ENCODE measurements at places on chromosomes 16 and 17. TPM values are rescaled to one million over a fixed set of nuclear protein-coding genes. Genes with fewer than 3 reads are reported as not detected.

Gene HOXB8
- not detected for polyA plus RNA-seq

Gene LYRM1
- polyA plus RNA-seq = 33.3 TPM

Gene FSCN2
- polyA plus RNA-seq = not detected

Gene FBXW10
- polyA plus RNA-seq = not detected

DNA sequence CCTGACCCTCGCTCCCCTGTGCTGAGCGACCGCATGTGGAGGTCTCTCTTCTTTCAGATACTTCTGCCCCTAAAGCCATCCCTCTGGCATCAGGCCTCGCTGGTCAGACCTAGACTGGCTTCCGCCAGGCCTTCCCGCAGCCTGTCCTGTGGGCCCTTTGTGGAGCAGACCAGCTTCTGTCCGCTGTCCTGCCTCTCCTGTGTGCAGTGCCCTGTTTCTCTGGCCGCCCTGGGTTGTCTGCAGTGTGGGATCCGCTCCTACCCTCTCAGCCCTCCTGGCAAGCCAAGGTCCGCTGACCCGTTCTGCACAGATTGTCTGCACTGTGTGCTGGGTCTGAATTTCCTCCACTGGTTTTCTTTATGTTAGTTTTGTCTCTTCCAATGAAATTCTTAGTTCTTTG, 21.5 kb upstream of the MC1R start:
- no peak overlapping the region for H3K4me3 ChIP-seq
- H3K4me1 ChIP-seq = no peaks in the 10 kb centered on the region
- H3K36me3 ChIP-seq = peaks cover 19% of the 10 kb centered on the region

DNA sequence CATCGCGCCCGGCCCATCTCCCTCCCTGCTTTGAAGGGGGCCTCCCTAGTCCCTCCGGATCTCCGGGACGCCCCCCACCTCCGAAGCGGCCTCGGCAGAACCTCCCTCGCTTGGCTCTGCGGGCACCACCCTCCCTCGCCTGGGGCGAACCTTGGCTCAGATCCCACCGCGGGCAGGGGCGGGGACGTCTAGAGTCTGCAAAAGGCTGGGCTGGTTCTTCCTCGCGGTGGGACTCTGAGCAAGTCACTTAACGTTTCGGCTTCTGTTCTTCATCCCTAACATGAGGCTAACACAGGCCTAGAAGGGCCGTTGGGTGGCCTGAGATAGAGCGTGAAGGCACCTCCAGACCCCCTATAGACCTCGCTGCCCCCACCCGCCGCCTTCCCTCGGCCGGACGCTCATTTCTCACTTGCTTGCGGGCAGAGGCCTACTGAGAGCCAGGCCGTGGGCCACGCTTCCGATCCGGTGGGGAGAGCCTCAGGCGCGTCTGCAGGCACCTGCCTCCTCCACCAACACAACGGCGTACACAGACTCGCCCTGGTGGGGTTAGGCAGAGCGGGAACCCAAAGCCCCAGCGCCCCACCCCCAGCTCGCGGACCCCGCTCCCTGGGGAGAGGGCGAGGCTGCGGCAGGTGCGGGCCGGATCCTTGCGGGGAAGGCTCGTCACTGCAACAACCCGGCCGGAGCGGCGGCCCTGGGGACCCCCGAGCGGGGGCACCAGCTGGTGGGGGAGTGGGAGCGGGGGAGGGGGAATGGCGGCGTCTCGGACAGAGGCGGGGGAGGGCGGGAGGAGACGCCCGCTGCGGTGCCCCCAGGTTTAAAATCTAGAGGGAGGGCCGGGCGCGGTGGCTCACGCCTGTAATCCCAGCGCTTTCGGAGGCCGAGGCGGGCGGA, 5.4 kb downstream of the MYO1C start:
- DNase-seq = peak; percentile 56
- peak overlapping the region; percentile 47 for H3K4me3 ChIP-seq
- H3K27ac ChIP-seq = peak overlapping the region; percentile 78
- H3K36me3 ChIP-seq = no peaks in the 10 kb centered on the region

DNA sequence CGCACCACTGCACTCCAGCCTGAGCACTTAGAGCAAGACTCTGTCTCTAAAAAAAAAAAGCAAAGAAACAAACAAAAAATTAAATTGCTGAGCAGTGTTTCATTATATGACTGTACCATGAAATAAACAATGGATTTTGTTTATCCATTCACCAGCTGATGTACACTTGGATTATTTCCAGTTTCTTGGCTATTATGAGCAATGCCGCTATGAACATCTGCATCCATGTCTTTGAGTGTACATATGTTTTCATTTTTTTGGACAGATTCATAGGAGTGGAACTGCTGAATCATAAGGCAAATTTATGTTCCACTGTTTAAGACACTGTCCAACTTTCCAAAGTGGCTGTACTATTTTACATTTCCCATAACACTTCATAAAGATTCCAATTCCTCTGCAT, 8.0 kb downstream of the RNF157 start:
- H3K27me3 ChIP-seq = no peaks in the 10 kb centered on the region
- H3K36me3 ChIP-seq = peaks cover 5% of the 10 kb centered on the region
- H3K4me3 ChIP-seq = no peak overlapping the region
- H3K27ac ChIP-seq = no peak overlapping the region

- H3K27me3 ChIP-seq = no peaks in the 10 kb centered on the region
- no peak for DNase-seq
- no peaks in the 10 kb centered on the region for H3K4me1 ChIP-seq
- no peak overlapping the region for H3K4me3 ChIP-seq
- no peak overlapping the region for H3K27ac ChIP-seq
- H3K36me3 ChIP-seq = no peaks in the 10 kb centered on the region
Observed at GRCh38 chr16:65543781-65544740, 422.2 kb upstream of the CDH11 start.

GRCh38 chr17:59832883-59833379, 59.8 kb downstream of the TUBD1 start:
- no peaks in the 10 kb centered on the region for H3K27me3 ChIP-seq
- peaks cover 12% of the 10 kb centered on the region for H3K4me1 ChIP-seq
- no peak overlapping the region for H3K4me3 ChIP-seq

GRCh38 chr16:85188822-85189672, 76.8 kb upstream of the CIBAR2 start:
- H3K27me3 ChIP-seq = no peaks in the 10 kb centered on the region
- H3K36me3 ChIP-seq = no peaks in the 10 kb centered on the region
- no peak overlapping the region for H3K27ac ChIP-seq
- no peak for DNase-seq

DNA sequence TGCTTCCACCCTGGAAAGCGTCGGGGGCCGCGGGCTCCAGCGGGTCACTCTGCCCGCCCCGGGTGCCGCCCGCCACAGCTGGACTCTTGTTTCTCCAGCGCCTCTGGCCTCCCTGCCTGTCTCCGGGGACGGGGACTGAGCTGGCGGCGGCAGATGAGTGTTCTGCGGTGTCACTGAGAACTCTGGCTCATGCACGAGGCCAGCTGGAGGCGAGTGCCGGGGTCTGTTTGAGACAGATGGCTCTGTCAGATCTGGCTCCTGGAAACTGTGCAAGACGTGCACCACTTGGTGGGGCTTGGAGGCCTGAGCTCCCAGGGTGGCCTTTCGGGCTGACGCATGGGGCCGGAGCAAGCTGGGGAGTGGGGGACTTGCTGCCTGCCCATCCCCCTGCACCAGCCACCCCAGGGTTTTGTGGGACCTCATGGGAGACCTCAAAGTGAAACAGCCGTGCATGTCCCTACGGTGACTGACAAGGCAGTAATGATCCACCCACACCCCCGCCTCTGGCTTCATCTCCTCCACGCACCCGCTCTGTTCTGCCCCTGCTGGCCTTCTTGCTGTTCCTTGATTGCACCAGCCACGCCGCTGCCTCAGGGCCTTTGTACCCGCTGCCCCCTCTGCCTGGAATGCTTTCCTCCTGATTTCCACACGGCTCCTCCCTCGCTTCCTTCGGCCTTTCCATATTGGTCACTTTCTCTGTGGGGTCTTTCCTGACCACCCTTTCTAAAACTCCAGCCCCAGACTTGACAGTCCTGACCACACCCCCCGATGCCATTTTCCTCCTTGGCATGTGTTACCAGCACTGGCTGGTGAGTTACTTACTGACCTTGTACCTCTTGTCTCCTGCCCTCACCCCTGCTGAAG, 174.9 kb upstream of the CIBAR2 start:
- no peaks in the 10 kb centered on the region for H3K4me1 ChIP-seq
- no peaks in the 10 kb centered on the region for H3K36me3 ChIP-seq
- no peak overlapping the region for H3K27ac ChIP-seq
- no peak overlapping the region for H3K4me3 ChIP-seq
- no peak for DNase-seq
- no peaks in the 10 kb centered on the region for H3K27me3 ChIP-seq

- H3K27me3 ChIP-seq = no peaks in the 10 kb centered on the region
- peaks cover 48% of the 10 kb centered on the region for H3K36me3 ChIP-seq
- H3K4me1 ChIP-seq = peaks cover 58% of the 10 kb centered on the region
- peak overlapping the region; percentile 49 for H3K27ac ChIP-seq
- no peak for DNase-seq
Observed at GRCh38 chr17:74760404-74761105, 12.1 kb downstream of the NHERF1 start.

DNA sequence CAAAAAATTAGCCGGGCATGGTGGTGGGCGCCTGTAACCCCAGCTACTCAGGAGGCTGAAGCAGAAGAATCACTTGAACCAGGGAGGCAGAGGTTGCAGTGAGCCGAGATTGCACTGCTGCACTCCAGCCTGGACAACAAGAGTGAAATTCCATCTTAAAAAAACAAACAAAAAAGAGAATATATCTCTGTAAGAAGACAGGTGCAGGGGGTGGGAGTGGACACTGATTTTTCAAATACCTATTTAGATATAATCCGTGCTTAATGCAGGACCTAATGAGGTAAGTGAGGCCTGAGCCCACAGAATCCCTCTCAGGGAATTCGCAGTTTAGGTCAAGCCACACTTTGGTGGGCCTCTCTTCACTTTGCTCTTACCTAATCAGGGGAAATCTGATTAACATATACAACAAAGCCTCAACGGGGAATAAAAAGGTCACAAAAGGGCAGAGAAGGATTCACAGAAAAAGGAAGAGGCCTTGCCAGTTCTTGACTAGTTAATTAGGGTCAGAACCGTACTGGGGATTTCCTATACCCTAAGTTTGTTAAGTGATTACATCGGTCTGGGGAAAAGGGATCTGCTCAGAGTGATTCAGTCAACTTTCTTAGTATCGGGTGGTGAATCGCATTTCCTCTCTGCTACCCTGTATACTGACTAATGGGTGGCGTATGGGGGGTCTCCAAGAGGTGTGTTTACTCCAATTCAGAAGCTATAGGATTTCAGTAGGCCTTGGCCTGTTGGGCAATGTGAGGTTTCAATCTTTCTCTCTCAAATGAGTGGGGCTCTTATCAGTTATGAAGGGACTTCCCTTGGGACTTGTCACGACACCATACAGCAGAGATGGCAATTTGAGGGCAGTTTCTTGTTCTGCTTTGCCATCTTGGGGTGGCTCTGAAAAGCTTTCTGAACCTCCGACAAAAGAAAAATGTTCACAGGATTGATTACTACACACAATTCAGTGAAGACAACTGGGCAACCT, 1.9 kb upstream of the NFAT5 start:
- peak overlapping the region; percentile 43 for H3K4me3 ChIP-seq
- H3K36me3 ChIP-seq = peaks cover 4% of the 10 kb centered on the region
- H3K4me1 ChIP-seq = peaks cover 26% of the 10 kb centered on the region
- H3K27ac ChIP-seq = peak overlapping the region; percentile 97
- DNase-seq = peak; percentile 46

DNA sequence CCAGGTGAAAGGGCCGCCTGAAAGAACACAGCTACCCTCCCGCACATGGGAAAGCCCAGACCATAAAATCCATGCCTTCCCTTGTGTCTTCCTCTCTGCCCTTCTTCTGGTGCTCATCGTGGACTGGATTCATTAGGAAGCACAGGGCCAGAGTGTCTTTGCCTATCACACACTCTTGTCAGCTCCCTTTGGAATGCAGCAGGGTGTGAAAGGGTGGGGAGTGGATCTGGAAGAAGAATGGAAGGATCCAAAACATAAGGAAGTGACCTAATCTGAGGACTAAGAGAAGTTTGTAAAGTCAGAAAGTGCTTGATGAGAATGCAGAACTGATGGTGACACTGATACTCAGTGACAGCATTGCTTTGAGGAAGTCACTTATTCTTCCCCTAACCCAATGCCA, 1147.3 kb upstream of the GOT2 start:
- H3K4me3 ChIP-seq = no peak overlapping the region
- H3K36me3 ChIP-seq = no peaks in the 10 kb centered on the region
- no peaks in the 10 kb centered on the region for H3K27me3 ChIP-seq
- H3K27ac ChIP-seq = no peak overlapping the region
- H3K4me1 ChIP-seq = no peaks in the 10 kb centered on the region

- no peaks in the 10 kb centered on the region for H3K4me1 ChIP-seq
- H3K36me3 ChIP-seq = no peaks in the 10 kb centered on the region
- no peaks in the 10 kb centered on the region for H3K27me3 ChIP-seq
- H3K27ac ChIP-seq = no peak overlapping the region
- no peak for DNase-seq
Observed at GRCh38 chr17:354651-355556, 2.3 kb upstream of the RPH3AL start.

DNA sequence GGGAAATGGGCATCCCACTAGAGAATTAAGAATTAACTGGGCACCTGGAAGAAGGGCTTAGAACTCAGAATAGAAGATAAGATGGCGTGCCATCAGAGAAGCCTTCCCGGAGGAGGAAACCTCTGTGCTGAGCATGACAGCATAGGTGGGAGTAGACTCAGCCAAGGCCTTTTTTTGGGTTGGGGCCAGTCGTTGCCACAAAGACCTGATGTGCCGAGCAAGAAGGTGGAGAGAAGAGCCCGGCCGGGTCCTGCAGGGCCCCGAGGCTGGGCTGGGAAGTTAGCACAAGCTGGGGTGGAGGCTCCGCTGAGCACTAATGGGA, 1.1 kb upstream of the RAB11FIP4 start:
- no peaks in the 10 kb centered on the region for H3K36me3 ChIP-seq
- no peak overlapping the region for H3K27ac ChIP-seq
- no peaks in the 10 kb centered on the region for H3K27me3 ChIP-seq
- no peak overlapping the region for H3K4me3 ChIP-seq

- peak overlapping the region; percentile 74 for H3K27ac ChIP-seq
- peaks cover 27% of the 10 kb centered on the region for H3K4me1 ChIP-seq
- no peak for DNase-seq
- H3K36me3 ChIP-seq = no peaks in the 10 kb centered on the region
Observed at GRCh38 chr16:4659363-4660353, 33.7 kb upstream of the NUDT16L1 start.

Measured in naive thymus-derived CD4-positive, alpha-beta T cell (primary cell).